ENCODE measurements at places on chromosomes 13 and 19. TPM values are rescaled to one million over a fixed set of nuclear protein-coding genes. Genes with fewer than 3 reads are reported as not detected.

GRCh38 chr13:29397265-29397664 lies 198.2 kb downstream of the SLC7A1 start:
- no peak for DNase-seq

The RFPL4A gene
- not detected for total RNA-seq

The C13orf42 gene
- total RNA-seq: not detected

DNA sequence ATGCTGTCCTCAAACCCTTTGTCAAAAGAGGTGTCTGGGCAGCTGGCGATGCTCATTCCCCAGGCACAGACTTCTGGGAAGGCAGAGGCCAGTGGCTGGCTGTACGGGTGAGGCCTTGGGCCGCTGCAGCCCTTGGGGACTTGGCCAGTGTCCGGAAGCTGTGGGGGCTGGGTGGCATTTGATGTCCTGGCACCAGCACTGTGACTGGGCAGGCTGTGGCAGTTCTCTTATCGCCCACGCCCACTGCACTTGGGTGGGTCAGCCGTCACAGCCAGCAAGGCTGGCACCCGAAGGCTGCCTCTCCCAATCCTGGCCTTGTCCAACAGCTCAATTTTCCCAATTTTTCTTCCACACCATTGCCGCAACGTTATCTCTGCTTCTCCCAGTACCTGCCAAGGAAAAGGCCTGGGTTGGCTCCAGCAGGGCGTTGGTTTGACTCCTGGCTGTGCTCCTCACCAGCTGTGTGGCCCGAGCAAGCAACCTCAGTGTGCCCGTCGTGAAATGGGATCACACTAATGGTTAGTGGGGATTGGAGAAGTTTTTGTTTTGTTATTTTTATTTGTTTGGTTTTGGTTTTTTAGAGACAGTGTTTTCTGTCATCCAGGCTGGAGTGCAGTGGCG lies 12.7 kb upstream of the SLC44A2 start:
- DNase-seq: no peak

DNA sequence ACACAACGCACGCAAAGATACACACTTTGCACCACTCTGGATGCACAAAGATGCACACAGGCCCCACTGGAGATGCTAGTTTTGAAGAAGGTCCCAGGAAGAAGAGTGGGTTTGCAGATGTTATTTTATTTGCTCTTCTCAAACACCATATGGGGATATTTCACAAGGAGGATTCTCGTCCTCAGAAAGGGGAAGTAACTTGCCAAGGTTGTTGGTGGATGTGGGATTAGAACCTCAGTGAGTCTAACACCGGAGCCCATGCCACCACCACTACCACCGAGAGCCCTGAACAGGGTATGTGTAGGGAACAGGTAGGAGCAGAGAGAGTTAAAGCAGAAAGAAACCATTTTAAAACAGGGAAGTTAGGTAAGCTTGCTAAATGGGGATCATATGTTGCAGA lies 9.6 kb upstream of the CEACAM6 start:
- DNase-seq: no peak

DNA sequence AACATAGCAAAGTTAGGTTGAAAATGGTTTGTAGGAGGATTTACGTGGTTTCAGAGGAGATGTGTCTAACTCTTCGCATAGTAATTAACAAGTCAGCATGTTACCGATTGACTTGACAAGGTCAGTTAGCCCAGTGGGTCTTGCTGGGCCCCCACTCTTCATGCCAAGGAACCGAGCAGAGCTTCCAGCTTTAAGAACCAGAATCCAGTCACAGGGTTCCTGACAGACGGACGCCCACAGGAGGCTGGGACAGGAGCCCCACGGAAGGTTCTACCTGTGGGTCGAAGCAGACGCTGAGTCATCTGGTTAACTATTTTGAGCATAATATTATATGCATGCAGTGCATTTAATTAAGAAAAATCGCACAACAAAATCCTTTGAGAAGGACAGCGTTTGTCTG lies 3.5 kb downstream of the TMEM255B start:
- DNase-seq: no peak

GRCh38 chr13:44711706-44712105 lies 135.6 kb upstream of the TSC22D1 start:
- no peak for DNase-seq

DNA sequence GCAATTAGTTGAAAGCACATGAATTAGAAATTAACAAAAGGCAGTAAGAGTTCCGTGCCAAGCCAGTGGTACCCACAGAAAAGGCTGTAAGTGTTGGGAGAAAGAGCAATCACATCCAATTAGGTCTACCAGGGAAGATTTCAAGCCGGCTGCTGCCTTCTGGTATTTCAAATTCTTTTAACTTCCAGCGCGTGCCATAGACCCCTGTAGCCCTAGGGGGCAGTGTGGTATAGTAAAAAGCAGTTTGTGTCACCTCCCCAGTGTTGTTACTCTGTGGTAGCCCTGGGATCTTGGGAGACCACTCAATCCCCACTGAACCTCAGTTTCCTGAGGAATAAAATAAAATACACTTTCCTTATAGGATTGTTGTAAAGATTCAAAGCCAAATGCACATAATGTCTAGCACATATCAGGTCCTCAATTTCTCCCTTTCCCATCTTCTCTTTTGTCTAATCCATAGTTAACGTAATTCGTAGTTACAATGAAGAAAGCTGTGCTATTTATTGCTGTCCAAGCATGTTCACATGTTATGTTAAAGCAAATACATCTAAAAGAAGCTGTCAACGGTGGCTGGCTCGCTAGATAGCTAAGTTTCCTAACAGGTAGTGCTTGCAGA lies 230.2 kb downstream of the TDRD3 start:
- DNase-seq: no peak

The VSTM1 gene
- not detected for total RNA-seq

Data from suprapubic skin (tissue), 4 donors.